ENCODE measurements at places on chromosomes 3 and 15.

GRCh38 chr15:20407553-20407952 lies 134.0 kb downstream of the GOLGA6L6 start:
- DNase-seq = no peak

- no peak for DNase-seq
Observed at GRCh38 chr3:139588450-139588849, 48.9 kb upstream of the RBP1 start.

GRCh38 chr15:68318931-68319909 lies 41.7 kb downstream of the FEM1B start:
- DNase-seq = no peak

DNA sequence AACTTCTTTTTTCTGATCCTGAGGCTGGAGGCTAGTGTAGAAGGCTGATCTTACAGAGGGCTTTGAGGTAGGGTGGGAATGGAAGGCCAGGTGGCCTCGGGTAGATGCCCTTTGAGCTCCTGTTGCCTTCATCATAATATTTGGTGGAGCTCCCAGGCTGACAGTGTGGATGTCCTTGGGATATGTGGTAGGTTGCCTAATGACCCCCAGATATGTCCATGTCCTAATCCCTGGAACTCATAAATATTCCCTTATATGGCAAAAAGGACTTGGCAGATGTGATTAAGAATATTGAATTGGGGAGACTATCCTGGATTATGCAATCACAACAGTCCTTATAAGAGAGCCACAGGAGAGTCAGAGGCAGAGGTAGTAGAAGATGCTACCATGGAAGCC lies 5.5 kb downstream of the ADAMTSL3 start:
- DNase-seq = no peak

DNA sequence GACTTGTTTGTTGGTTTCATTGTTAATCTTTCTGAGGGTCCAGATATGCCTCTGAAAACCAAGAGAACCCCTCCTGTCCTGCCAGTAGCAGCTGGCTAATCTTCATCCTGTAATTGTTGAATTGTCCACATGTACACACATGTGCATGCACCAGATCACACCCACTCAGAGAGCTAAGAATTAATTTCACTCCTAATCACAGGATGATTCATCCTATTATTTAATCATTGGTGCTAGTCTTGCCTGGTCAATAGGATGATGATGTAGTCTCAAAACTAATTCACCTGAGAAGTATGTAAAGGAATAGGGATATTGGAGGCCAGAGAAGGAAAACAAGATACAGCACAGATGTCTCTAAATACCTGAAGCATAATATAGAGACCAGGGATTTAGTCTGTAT lies 7.8 kb upstream of the AHSG start:
- DNase-seq = no peak

Data from stimulated activated CD4-positive, alpha-beta T cell treated with anti-CD3 and anti-CD28 coated beads, TNF-alpha, amount 100 ng/mL, for 1 hour (primary cell).